Activated naive CD4-positive, alpha-beta T cell treated with anti-CD3 and anti-CD28 coated beads, Interleukin-2, amount 50 U/mL, for 16 hours (primary cell): ENCODE measurements at places on chromosomes 5 and 9.

- DNase-seq = no peak
Measured at GRCh38 chr9:9091387-9091786, 1291.8 kb upstream of the DMAC1 start.

- DNase-seq = no peak
Measured at GRCh38 chr5:91137647-91138046, 245.5 kb downstream of the ARRDC3 start.

DNA sequence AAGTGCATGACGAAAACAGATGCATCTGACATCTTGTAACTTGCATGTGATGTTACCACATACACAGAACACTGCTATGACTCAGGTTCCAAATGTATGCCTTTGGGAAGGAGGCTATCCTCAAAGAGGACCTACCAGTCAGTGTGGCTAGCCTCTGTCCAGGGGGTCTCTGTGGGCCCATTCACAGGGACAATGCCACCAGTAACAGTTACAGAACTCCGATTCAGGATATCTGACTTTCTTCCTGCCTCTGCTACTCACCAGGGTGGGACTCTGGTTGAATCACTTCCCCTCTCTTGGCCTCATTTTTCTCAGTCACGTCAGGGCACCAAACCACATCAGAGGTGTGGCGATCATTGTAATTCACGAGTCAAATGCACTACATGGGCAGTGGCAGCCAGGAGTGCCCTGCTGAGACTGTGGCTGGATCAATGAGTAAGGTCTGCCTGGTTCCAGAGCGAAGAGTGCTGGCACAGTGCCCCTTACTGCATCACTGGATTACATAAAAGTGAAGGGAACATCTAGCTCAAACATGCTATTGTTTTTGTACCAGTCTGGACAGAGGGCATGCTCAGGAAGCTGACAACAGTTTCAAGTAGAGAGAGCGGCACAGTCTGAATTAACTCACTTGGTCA is 13.2 kb downstream of the ATOX1 start:
- DNase-seq = no peak

GRCh38 chr5:23217159-23217558 is 290.2 kb upstream of the PRDM9 start:
- no peak for DNase-seq

DNA sequence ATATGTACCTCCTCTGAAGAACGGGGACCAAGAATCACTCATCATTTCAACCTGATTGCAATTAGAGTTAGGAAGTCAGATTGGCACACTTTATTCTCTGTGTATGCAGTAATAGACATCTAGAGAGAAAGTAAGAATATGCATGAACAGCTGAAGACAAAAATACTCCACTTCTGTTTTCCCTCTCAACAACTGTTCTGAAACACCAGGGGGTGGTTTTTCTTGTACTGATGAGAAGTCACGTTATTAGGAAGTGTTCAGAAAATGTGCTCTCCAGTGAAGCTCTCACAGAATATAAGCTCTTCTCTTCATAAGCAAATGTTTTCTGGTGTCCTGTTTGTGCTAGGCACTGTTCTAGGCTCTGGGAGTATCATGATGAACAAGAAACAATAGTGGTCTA is 531.7 kb upstream of the C9orf72 start:
- DNase-seq = no peak

DNA sequence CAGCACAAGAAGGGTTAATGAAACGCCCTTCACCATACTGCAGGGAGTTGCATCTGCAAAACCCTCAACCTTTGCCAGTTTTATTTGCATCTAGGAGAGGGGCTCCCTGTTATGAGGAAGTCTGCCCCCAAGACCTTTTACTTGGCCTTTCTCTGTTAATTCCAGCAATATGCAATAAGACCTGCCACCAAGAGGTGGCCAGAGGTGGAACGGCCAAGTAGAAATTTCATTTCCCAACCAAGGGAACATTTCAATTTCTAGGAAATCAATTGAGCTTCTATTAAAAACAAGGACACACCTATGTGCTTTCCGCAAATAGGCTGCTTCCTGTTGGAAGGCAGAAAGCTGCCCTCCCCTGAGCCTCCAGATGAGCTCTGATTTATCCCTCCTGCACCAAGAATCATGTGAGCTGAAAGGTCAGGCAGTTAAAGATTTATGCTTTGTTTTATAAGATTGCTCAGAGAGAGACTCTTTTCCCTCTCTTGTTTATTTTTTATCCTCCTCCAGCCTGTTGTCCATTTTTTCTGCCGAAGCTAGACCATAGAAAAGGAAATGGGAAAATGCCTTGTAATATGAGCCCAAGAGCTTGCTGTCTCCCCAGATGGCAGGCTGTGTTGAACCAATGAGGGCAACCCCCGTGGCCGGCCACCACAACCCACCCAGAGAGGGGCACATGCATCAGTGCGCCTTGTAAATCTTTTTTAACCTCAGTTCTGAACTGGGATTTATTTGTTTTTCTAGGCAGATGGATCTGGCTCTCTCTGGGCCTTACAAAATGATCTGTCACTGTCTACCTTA is 572.8 kb downstream of the TLE1 start:
- no peak for DNase-seq

DNA sequence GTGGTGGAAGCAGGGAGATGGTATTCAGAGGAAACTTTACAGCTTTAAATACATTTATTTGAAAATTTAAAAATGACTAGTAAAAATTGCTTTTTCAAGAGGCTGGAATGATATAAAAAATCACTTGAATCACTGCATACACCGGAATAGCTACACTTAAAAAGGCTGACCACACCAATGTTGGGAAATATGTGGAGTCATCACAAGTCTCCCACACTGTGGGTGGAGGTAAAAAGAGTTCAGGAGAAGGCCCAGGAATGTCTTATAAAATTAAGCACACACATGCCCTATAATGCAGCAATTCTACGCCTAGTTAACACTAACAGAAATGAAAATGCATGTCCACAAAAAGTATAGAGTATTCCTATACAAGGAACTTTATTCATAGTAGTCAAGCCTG is 198.1 kb downstream of the ROR2 start:
- DNase-seq = no peak

- DNase-seq = no peak
Measured at GRCh38 chr5:54883374-54884194, 101.8 kb downstream of the ESM1 start.

DNA sequence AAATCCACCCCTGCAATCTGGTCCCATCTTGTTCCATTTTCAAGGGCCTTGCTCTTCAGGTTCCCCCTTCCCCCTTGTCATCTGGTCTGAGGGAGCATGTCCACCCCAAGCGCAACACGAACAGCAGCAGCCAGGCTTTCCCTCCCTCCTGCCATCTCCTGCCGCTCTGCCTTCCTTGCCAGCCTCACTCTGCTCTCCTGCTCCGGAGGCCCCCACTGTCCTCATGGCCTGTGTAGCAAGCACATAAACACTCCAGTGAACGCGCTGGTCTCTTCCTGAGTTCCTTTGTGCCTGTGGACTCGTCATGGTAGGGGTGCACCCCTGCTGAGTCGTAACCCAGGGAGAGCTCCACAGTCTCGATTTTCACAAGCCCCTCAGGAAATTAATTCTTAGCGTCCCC is 29.9 kb downstream of the TENT4A start:
- no peak for DNase-seq

GRCh38 chr5:39223565-39224156 is 4.3 kb upstream of the FYB1 start:
- DNase-seq = no peak

GRCh38 chr5:54676481-54677340 is 159.2 kb downstream of the SNX18 start:
- DNase-seq = no peak

GRCh38 chr9:1522219-1522767 is 472.1 kb downstream of the DMRT2 start:
- DNase-seq = no peak

- DNase-seq = no peak
Measured at GRCh38 chr9:75921391-75922127, 31.1 kb downstream of the PCSK5 start.

GRCh38 chr5:153456354-153456753 is 34.1 kb upstream of the GRIA1 start:
- DNase-seq = no peak

GRCh38 chr5:172048170-172048422 is 41.7 kb upstream of the FBXW11 start:
- DNase-seq = no peak

DNA sequence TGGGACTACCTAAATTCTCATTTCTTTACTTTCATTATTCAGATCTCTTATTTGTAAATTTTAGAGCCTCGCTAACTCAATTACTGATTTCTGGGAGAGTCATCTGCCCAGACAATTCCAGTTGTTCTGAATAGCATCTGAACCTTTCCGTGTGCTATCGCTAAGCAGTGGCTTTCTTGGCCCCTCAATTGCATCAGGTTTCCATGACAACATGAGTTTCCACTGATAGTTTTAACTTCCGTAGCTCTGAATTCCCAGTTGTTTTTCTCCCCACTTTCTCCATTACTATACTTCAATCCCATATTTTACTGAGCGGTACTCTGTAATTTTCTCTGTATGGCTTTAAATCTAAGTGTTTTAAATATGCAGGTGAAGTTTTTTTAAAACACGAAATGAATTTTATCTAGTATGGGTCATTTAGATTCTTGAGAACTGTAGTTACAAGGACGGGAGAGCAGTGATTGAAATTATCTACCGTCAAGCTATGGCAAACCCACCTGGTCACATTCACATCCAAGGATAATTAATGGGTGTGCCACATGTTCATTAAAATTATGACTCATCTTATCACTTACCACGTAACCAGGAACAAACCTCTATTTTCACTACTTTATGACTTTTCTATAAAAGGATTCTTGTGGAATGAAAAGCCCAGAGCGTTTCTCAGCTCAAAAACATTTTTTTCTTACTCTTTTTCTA is 223.5 kb upstream of the PCSK5 start:
- DNase-seq = no peak

- no peak for DNase-seq
Measured at GRCh38 chr9:13480693-13481092, 201.2 kb upstream of the MPDZ start.

GRCh38 chr5:99072846-99073245 is 144.0 kb upstream of the CHD1 start:
- no peak for DNase-seq

DNA sequence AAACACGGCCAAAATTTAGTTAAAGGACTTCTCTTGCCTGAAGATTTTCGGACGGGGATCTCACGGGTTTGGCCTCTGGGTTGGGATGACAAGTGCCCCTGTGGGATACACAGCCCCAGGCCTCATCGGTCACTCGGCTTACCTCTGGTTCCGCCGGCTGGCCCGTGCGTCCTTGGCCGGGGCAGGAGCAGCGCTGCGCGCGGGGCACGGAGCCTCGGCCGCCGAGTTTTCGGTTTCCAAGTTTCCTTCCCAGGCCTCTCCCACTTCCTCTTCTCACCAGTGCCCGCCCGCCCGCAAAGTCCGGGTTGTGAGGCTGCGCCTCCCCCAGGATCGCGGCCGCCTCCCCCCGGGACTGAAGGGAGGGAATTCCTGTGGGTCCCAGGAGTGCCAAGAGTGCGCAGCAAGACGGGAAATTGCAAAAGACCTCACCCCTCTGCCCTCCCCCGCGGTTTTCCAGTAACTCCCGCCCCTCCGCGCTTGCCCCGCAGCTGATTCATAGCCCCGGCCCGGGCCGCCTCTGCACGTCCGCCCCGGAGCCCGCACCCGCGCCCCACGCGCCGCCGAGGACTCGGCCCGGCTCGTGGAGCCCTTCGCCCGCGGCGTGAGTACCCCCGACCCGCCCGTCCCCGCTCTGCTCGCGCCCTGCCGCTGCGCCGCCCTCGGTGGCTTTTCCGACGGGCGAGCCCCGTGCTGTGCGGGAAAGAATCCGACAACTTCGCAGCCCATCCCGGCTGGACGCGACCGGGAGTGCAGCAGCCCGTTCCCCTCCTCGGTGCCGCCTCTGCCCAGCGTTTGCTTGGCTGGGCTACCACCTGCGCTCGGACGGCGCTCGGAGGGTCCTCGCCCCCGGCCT is at the start of gene OSMR:
Gene OSMR (plus strand): TSS at position 487 of the 853 bp plus-strand sequence. CDS start 23,033 bp downstream, outside the sequence.
- DNase-seq = no peak

- no peak for DNase-seq
Measured at GRCh38 chr5:137115152-137115551, 384.0 kb downstream of the SPOCK1 start.

DNA sequence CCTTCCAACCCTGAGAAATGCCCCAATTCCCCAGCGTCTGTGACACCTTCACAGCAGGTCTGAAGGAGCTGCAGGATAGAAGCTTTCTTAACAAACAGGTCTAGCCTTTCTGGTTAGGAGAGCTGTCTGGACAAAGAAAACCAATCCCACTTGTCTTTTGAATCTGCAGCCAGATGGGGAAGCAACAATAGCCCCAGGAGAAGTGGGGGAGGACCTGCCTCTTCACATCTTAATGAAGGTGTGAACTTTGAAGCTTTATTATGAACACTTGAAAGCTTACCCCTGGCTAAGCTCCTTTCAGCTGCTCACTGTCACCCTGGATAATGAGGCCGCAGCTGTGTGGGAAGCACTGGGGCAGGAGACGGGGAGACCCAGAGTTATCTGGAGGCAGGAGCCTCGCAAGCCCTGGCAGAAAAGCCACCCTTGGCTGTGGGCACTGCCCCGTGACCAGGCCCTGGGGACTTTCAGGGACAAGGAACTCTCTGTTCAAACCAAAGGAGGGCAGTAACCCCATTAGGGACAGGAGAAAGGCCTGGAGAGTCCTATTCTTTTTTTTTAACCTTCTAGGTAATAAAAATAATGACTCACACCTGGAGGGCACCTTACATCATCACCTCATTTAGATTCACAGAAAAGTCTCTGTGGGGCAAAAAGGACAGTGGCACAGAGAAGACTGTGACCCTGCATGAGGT is 151.8 kb upstream of the RAD23B start:
- no peak for DNase-seq

DNA sequence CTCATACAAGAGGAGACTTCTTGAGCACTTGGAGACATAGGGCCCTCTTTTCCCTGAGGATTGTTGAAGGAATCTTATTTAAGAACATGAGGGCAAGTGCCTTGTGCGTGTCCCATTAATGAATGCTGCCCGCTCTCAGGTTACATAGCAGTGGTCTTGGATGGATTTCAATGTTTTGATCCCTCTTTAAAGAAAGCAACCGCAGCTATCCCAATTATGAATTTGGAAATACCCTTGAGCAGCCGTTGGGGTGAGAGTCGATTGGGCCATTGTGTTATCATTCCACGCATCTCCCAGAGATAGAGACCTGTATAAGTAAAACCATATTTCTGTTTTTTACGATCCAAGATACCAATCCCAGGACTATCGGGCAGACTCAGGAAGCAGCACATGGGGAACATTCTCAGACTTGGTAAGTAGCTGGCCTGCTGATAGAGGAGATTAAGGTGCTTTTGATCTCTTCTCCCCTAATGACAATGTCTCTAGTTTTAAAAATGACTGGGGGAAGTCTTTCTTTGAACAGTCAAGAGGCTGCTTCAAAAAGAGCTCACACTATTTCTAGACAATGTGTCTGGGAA is 145.3 kb downstream of the MACROH2A1 start:
- no peak for DNase-seq

- DNase-seq = no peak
Measured at GRCh38 chr9:78407636-78408312, 110.8 kb downstream of the PSAT1 start.

DNA sequence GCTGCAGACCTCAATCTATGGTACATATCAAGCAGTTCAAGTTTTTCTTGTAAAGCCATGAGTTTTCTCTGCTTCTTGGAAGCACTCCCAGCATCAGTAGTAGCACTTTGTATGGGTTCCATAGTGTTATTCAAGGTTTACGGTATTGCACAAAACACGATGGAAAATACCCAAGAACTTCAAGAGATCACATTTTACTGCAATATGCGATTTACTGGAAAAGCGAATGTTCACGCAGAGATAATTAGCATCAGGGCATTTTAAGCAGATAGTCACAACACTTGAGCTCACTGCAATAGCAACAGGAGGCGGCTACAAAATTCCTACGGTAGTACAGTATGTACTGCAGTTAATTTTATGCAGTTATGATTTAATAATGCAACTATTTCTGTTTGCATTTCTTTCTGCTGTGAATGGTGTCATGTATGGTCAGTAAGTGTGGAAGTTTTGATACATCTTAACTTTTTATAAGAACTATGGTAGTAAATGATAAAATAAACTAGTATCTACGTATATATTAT is 200.8 kb downstream of the SMARCA2 start:
- DNase-seq = no peak
